Renal cortical epithelial cell (primary cell): ENCODE measurements at places on chromosomes 3 and 15. TPM values are rescaled to one million over a fixed set of nuclear protein-coding genes. Genes with fewer than 3 reads are reported as not detected.

GRCh38 chr3:184299488-184300377, 692 bp downstream of the PSMD2 start:
- DNase-seq: no peak

- DNase-seq: no peak
Measured at GRCh38 chr3:25493246-25493645, 65.2 kb downstream of the RARB start.

SLC38A3 gene
- 1.8 TPM in 1 of 2 replicates, not detected in the other for total RNA-seq

GRCh38 chr15:38524156-38524555, 40.5 kb downstream of the RASGRP1 start:
- DNase-seq: no peak

GRCh38 chr3:54437271-54437670, 314.9 kb downstream of the CACNA2D3 start:
- DNase-seq: no peak

HGD gene
- total RNA-seq: 27.3 and 91.5 TPM in 2 replicates

GRCh38 chr3:69425249-69425648, 39.4 kb upstream of the FRMD4B start:
- DNase-seq: peak; percentile 43

DNA sequence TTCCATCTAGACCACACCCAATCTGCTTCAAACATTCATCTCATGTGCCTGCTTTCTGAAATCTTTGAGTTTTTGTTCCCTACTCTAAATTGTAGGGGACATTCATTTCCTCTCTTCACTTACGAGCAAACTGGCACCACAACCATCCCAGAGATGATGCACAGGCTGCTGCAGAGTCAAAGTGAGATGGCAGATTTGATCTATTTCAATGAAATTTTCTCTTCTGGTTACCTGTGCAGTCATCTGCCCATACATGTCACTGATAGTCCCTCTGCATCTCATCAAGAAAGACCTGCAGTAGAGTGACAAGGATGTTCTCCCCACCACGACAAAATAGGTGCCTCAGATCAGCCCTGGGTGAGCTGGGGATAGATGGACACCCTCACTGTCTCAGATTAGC, 118.2 kb upstream of the TNFAIP8L3 start:
- DNase-seq: no peak

- peak; percentile 60 for DNase-seq
Measured at GRCh38 chr3:38454884-38455638, 1.4 kb downstream of the ACVR2B start.
